ENCODE measurements at places on chromosomes 5 and 9. TPM values are rescaled to one million over a fixed set of nuclear protein-coding genes. Genes with fewer than 3 reads are reported as not detected.

Gene MARCOL
- total RNA-seq, result not detected

Gene FAM81B
- 21.7 TPM for total RNA-seq

Gene INSL6
- total RNA-seq, result not detected

Gene SH3GL2
- total RNA-seq, result 0.14 TPM
